ENCODE measurements at places on chromosomes 5 and 9. TPM values are rescaled to one million over a fixed set of nuclear protein-coding genes. Genes with fewer than 3 reads are reported as not detected.

GRCh38 chr9:16370647-16371046 is 499.8 kb downstream of the BNC2 start:
- DNase-seq: no peak

- DNase-seq: no peak
These were observed 30.4 kb downstream of the MVB12B start for GRCh38 chr9:126357074-126357473.

- DNase-seq: no peak
These were observed 8.3 kb downstream of the C1QTNF3 start for GRCh38 chr5:34034534-34035327.

- no peak for DNase-seq
These were observed 513.6 kb downstream of the HINT1 start for GRCh38 chr5:130651440-130651839.

GRCh38 chr9:102514541-102514940 is 480.6 kb upstream of the CYLC2 start:
- DNase-seq: peak; percentile 15

CCDC183 gene
- not detected for total RNA-seq

All from HT1080 (cell line).